ENCODE measurements at places on chromosomes 3 and 15.

DNA sequence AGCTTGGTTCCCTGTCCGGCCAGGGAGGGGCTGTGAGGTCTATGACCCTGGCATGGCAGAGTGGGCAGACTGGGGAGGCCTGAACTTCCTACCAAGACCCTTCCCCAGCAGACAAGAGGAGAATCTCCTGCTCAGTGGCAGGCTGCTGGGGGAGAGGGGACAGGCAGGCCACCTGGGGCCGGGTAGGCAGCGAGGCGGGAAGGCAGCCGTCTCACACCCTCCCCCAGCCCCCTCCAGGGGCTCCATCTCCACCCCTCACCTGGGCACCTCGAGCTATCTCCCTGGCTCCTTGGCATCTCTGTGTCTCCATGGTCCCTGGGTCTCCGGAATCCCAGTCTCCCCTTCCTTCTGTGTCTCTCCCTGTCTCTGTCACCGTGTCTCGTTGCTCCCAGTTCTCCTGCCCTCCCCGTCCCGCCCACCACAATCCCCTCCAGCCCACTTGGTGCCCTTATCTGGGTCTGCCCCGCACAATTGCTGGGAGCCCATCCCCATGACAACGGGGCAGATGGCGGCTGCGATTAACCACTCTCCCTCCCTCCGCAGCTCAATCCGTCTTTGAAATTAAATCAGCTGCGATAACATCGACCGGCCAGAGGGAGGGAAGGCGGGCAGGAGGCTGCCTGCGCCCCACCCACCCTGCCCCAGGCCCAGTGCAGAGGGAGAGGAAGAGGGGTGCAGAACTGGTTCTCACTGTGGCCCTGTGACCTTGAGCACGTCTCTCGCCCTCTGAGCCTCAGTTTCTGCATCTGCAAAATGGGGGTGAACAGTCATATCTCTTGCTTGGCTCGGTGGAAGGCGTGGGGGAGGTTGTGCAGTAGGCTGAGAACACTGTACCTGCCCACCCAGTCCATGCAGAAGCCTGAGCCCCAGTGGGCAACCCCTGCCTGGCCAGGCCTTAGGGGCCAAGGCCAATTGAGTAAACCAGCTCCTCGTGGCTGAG, 9.6 kb downstream of the DNAJB8 start:
- DNase-seq = no peak

DNA sequence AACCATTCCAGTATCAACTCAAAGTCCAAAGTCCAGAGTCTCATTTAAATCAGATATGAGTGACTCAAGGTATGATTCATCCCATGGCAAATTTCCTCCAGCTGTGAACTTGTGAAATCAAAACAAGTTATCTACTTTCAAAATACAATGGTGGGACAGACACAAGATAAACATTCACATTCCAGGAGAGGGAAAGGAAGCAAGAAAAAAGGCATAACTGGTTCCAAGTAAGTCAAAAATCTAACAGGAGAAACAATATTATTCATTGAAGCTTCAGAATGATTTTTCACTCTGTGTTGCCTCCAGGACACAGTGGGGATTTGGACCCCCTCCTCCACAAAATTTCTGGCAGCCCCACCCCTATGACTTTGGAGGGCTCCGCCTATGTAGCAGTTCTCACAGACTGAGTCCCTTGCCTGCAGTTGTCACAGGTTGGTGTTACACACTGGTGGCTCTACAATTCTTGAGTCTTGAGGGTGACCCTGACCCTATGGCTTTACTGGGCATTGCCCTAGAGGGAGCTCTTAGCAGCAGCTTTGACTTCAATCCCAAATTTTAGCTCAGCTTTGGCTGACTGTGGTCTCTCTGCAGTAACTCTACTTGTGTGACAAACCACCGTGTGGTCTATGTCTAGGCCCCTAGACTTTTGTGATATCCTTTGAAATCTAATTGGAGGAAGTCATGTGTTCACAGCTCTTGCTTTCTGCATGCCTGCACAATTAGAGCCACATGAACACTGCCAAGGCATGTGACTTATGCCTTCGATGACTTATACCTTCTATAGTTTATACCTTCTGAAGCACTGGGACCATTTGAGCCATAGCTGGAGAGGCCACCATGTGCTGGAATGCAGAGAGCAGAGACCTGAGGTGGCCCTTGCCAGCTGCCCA, 644.2 kb downstream of the GRM7 start:
- no peak for DNase-seq

- peak; percentile 31 for DNase-seq
These were observed 54.8 kb upstream of the ACTC1 start for GRCh38 chr15:34850121-34850520.

GRCh38 chr3:143826296-143826695, 22.0 kb downstream of the SLC9A9 start:
- DNase-seq = no peak

DNA sequence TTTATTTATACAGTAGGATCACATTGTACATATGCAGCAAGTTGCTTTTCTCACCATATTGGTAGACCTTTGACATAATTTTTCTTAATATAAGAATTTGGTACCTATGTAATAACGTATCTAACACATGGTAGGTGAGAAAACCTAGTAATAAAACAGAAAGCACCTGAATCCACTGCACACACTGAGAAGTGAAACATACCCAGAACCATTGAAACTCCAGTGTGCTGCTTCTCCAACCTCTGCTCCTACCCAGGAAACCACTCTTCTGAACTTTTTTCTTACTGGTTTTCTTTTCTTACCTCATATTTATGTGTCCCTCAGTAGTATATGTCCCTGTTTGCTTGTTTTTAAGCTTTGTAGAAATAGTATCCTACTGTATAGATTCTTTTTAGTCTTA, 293.0 kb downstream of the UBE2E2 start:
- DNase-seq = no peak

DNA sequence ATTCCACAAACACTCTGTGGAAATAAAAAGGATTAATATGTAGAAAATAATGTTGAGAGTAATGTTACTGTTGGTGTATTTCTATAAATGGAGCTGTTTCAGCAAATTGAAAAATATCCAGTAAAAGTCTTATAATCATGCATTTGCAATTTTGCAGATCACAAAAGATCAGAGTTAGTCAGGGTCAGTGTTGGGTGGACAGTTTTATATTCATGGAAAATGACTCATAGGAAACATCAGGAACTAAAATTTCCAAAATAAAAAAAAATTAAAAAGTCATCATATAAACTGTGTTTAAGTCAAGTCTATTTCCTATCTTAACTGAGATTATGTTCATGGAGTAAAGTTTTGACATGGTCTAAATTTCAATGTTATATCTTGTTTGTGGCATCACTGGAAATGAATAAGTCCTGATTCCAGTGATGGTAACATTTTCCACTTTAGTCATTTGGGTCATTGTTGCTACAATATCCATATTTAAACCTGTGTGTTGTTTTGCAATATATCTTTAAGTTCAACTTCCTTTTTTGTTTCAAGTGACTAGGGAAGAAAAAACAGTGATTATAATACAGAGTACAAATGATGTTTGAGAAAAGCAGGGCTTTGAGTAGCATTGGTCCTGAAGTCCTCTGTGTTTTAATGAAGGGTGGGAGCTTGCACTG, 37.8 kb downstream of the MITF start:
- no peak for DNase-seq

DNA sequence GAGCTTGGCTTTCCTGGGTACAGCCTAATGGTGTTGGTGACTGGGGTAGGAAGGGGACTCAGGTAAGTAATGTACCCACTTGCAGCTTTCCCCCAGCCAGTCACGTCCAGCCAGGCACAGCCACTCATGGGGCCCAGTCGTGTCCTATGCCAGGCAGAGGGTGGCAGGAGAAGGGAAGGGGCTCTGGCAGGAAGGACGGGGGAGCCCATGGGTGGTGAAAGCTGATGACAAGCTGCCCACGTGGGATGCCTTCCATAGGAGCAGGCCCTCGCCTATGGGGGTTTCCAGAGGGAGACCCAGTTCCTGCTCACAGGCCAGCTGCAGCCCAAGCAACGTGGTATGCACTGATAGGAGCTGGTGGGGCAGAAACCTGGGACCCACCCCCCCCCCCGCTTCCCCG, 10.7 kb downstream of the CHAC1 start:
- DNase-seq = no peak

- DNase-seq = no peak
These were observed 5.6 kb downstream of the LIMD1 start for GRCh38 chr3:45599984-45600650.

Data from NCI-H1105 treated with DMSO at 0.1 percent for 48 hours (cell line).